ENCODE measurements at places on chromosomes 4 and X.

GRCh38 chrX:65517923-65518322 lies 16.7 kb downstream of the LAS1L start:
- DNase-seq, result no peak

- no peak for DNase-seq
These were observed 707.0 kb upstream of the GRID2 start for GRCh38 chr4:91596718-91597117.

- DNase-seq, result no peak
These were observed at the start of gene KLHL15 for GRCh38 chrX:24027086-24027485. KLHL15 (minus strand) TSS chrX:24027186; CDS start chrX:24006693, 20,493 bp downstream.

- no peak for DNase-seq
These were observed 60.3 kb downstream of the PRKX start for GRCh38 chrX:3653111-3653510.

- no peak for DNase-seq
These were observed 49.4 kb downstream of the RPS6KA3 start for GRCh38 chrX:20217271-20217670.

DNA sequence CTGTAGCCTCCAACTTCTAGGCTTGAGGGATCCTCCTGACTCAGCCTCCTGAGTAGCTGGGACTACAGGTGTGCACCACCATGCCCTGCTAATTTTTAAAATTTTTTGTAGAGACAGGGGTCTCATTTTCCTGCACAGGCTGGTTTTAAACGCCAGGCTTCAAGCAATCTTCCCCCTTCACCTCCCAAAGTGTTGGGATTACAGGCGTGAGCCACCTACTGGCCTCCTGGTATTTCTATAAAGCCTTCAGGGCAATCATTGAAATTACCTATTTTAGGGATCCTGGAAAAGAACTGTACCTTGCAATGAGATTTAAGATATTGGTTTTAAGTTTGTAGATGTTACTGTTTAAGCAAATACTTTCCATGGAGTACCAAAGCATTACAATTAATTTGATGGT lies 13.5 kb upstream of the PLS3 start:
- DNase-seq, result no peak

GRCh38 chr4:145825255-145825654 lies 113.4 kb downstream of the ZNF827 start:
- no peak for DNase-seq

DNA sequence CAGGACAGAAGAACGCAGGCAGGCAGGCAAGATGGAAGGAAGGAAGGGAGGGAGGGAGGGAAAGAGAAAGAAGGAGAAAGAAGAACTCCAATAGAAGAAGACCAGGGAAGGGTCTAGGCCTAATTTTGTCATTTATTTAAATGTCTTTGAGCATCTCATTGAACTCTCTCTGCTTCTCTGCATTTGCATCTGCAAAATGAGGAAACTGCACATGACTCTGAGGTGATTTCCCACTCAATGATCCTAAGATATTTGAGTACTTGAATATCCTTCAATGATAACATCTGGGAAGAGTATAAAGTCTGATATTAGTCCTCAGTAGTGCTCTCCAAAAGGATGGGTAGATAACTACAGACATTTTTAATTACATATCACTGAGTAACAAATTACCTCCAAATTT lies 33.1 kb upstream of the RBPJ start:
- no peak for DNase-seq

DNA sequence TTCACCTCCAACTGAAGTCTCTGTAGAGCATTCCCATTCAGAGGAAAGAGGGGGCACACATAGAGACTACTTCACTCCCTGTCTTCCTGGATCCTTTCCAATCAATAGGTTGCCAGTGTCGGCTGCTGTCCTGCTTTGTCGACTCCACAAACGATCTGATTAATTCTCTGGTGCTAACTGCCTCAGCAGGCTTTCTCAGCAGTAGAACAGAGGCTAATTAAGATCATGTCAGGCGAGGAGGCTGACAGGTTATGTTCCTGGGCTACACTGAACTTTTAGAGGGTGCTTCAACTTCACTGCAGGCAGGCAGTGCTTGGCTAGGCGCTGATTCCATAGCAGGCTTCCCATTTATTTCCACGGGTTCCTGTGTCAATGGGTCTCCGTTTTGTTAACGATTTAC lies 79.2 kb downstream of the GRIA3 start:
- no peak for DNase-seq

GRCh38 chr4:78297116-78297800 lies 240.1 kb downstream of the FRAS1 start:
- DNase-seq, result no peak

DNA sequence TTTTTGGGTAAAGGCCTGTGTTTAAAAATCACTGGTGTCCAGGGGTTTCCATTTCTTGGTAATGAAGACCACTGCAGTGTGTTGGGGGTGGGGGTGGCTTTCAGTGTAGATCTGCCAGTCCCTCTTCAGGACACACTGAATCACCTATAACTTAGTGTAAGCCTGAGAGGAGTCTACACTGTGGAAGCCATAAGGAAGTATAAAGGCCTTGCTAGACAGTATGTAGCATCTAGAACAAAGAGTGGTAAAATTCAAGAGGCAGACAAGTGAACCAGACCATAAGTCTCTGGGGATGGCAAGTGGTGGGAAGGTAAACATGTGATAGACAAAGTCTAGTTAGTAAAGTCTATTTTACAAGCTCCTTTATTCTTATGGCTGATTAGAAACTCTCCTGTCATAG lies 191.8 kb downstream of the CCNG2 start:
- DNase-seq, result no peak

- no peak for DNase-seq
These were observed 110.9 kb downstream of the FRAS1 start for GRCh38 chr4:78168029-78168428.

DNA sequence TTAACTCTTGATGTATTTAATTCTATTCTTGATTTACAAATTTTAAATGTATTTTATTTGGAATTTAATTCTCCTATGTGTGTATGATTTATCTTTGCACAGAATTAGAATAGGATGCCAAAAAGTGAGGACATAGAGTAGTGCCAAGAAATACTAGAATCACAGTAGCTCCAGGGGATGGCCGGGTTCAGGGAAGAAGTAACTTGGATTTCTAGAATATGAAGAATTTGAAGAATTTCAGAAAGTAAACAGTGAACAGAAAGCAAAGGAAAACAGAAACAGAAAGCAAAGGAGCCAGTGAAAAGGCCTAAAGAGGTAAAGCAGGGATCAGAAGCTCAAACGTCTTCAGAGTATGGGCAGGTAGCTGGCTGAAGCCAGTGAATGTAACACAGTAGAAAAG lies 1187.6 kb downstream of the RPA4 start:
- no peak for DNase-seq

GRCh38 chr4:169611157-169611556 lies 1.2 kb downstream of the NEK1 start:
- DNase-seq, result no peak

DNA sequence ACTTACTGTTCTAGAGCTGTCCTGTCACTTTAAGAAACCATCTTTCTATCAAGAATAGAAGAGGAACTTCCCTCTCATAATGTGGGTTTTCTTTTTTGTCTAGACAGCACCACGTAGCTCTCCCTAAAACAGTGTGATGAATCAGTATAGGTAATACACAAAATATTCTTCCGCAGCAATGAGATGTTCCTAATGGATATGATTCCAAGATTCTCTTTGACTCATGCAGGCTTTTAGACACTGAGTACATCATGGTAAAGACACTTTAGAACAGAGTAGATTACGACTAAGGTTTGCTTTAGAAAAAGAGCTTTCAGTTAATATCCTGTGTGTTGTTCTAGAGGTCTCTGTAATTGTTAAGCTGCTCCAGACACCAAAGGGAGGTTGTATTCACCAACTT lies 69.8 kb downstream of the PTTG2 start:
- DNase-seq, result no peak

DNA sequence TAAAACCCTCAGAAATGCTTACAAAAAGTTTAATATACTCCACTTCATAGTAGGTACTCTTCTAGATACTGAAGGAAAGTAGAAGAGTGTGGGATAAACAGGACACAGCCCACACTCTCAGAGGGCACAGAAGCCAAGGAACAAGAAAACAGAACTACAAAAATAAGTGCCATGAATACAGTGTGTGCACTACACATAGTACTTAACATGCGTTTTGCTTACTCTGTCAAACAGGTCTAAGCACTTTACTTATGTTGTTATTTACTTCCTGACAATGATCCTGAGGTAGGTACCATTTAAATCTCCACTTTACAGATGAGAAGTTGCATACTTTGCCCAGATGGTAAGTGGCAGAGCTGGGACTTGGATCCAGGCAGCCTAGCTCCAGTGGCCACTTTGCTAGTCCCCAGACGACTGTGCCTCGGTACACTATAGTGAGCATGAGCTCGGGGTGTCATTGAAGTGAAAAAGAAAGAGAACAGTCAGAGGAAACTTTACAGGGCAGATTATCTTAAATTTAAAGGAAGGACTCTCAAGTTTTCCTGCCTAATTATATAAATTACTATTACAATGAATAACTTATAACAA lies 120.3 kb downstream of the BANK1 start:
- no peak for DNase-seq

GRCh38 chr4:185093603-185094002 lies 49.5 kb upstream of the SLC25A4 start:
- no peak for DNase-seq

DNA sequence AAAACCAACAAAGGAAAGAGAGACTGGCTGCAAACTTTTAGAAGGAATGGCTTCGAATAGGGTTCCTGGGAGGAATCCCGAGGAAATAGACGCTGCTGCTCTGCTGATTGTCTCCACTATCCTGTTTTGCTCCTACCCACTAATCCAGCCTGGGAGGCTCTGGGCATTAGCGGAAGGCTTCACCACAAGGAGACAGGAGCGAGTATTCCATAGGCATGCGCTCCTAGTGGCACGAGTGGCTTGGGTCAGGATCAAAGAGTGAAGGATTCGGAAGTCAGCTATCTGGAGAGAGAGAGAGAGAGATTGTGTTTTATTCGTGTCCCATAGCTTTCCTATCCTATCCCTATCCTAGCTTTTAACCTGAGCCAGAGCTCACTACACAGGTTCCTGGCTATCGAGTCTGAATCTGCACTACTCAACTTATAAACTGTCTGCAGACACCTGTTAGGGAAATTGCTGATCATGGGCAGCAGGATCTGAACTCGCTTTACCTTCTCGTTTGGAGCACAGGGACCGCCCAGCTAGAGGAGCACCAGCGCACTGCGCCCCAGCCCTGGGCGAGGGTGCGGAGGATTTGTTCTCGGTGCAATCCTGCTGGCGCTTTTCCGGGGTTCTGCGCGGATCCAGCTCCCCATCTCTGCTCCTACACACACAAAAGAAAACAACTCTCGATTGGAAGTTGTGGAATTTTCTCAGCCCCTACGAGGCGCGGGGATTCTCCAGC lies 740 bp upstream of the NPY2R start:
- no peak for DNase-seq

DNA sequence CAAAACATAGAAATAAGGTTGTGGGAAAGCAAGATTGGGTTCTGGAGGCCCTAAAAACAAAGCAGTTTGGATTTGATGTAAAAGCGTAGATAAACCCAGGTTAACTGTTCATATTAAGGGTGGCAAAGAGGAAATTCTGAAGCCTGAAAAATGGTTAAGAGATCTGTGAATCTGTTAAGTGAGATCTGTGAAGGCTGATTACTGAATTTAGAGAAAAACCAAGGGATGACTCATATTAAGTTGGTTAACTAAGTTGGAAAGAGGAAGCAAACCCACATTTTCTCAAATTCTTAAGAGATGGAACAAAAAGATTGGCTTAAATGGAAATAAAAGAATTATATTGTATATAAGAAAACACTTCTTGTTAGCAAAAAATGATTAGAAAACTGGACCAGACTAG lies 22.8 kb downstream of the GPAT3 start:
- DNase-seq, result no peak

DNA sequence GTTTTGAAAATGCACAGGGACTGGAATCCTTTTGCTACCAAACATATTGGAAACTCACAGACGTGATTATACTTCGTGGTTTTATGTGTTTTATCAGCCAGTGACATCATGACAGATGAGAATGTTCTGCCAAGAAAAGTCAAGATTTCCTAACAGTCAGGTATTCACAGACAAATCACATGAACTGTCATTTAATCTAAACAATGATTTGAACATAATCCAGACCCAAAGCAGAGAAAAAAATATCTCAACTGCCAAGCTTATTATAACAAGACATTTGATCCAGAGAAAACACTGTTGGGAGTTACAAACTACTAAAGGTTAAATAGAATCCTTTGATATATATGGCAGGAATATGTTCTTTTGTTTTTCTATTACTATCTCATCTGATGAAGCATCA lies 635.9 kb upstream of the FRG1 start:
- DNase-seq, result no peak

DNA sequence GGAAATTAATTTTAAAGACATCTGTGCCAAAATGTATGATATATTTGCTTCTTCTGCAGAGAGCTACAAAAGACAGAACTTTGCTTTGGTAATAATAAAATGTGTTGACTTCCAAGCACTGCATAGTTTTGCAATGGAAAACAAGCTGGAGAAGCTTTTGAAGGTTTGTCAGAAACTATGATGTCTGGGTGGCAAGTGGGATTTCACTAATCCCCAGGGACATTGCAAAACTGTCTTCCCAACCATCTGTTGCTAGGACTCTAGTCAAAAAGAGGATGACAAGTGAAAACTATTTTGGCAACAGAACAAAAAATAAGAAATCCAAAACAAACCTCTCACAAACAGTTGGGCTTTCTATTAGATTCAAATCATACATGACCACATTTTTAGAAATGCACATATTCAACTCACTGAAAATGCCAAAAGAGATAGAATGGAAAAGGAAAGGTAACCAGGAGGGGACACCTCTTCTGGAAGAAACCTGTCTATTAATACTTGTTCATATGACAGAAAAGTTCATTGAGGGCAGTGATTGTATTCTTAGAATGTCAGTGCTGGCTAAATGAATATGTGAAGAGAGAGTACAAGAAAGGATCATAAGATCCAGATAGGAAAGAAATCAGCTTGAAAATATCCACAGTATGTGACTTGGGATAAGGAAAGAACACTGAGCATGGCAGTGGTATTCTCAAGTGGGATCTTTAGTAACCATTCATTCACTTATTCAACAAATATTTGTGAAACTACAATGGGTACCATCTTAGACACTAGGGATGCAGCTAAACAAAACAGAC lies 228.0 kb downstream of the RASL11B start:
- no peak for DNase-seq

Data from brain pericyte (primary cell).